ENCODE measurements at places on chromosomes 13 and 19.

GRCh38 chr13:23450340-23451046 is 17.0 kb upstream of the SACS start:
- no peak for DNase-seq

GRCh38 chr13:100254002-100254401 is 165.1 kb downstream of the PCCA start:
- DNase-seq = no peak

DNA sequence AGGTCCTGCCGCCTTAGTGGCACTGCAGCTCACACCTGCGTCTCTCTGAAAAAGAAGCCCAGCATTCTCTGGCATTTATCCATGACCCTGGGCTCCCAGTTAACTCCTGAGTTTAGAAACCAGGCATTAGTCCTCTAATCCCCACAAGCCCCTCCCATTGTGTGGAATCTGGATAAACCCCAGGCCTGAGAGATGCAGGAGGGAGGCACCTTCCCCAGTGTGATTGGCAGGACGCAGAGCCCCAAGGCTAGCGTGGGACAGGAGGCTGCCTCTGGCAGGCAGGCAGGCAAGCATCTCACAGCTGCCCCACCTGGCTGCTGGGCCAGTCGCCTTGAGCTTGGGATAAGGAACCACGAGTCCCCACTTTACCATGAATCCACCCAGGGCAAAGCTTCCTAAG is 11.0 kb upstream of the SERPINE3 start:
- DNase-seq = no peak

DNA sequence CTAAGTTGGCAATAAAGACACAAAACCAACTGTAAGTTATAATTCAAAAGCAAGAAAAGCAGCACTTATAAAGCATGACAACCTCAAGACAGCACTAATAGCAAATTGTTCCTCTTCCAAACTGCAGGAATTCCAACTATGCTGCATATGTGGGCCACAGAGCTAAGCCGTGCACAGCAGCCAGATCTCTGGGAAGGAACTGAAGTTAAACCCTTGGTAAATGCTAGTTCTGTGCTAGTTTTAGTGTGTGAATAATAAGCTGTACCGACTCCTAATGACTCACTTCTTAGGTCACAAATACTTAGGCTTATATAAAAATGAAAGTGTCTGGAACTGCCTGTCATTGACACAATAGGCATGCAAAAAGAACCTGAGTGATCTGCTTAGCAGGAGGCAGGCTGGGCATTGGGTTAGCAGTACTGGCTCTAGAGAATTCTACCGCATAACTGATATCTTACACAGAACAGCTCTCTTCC is 21.2 kb upstream of the GTF3A start:
- peak; percentile 71 for DNase-seq

GRCh38 chr13:27362064-27362751 is 62.2 kb upstream of the GTF3A start:
- DNase-seq = peak; percentile 40

DNA sequence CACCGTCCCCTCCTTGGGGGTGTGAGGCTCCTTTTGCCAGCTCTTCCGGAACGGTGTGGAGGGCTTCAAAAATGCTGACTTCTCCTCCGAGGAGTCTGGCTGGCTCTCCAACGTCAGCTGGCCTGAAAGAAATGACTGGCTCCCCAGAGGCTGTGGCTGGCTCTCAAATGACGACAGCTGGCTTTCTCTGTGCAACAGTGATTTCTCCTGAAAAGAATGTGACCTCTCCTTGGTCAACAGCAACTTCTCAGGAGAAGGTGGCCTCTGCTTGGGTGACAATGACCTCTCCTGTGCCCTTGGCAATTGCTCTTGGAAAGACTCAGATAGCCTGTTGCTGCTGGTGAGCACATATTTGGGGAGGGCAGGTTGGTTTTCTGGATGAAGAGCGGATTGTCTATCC is 29.2 kb downstream of the ONECUT3 start:
- no peak for DNase-seq

DNA sequence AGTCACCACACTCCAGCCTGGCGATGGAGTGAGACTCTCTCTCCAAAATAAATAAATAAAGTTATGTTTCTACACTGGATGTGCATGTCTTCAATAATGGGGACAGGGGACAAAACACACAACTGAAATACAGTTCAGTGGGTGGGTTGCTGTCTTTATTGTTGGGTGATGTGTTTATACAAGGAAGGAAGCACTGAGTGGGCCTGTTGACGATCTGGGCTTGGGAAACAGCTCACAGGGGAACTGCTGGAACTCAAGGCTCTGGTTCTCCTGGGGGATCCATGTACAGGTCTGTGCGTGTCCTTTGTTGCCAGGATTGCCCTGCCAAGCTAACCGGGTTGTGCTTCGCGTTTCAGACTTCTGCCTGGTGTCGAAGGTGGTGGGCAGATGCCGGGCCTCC is 18.9 kb downstream of the SPINT2 start:
- no peak for DNase-seq

GRCh38 chr13:32629313-32629712 is 43.1 kb downstream of the PDS5B start:
- DNase-seq = no peak

DNA sequence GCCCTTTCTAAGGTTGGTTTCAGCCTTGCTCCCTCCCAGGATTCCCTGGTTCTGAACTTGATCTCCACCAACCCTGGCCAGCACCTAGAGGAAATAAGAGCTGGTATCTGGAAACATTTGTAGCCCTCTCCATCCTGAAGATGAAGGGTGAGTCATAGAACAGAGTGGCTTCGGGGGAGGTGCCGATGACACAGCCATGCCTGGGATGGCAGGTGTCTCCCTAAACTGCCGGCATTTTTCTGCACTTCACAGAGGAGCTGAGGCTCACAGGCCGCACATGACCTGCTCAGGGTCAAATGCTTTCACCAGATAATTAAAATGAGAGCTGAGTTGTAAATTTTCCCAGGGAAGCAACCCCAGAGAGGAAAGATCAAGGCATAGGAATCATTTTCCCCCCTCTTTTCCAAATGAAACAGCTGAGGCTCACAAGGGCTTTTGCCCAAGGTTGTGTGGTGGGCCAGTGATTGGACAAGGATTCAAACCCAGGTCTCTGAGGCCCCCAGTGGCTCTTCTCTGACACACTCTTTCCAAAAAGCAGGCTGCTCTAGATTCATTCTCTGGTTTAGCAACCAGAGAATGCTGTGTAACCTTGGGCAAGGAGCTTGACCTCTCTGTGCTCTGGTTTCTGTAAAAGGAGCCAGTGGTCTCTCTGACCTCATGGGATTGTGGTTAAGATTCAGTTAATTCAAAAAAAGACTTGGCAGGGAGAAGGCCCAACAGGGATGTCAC is 1.2 kb upstream of the SLC25A42 start:
- DNase-seq = no peak

- no peak for DNase-seq
Measured at GRCh38 chr13:114151565-114152284, 19.3 kb upstream of the RASA3 start.

- no peak for DNase-seq
Measured at GRCh38 chr19:30312582-30313352, 59.4 kb upstream of the ZNF536 start.

- no peak for DNase-seq
Measured at GRCh38 chr13:107721125-107721869, 494.0 kb downstream of the LIG4 start.

DNA sequence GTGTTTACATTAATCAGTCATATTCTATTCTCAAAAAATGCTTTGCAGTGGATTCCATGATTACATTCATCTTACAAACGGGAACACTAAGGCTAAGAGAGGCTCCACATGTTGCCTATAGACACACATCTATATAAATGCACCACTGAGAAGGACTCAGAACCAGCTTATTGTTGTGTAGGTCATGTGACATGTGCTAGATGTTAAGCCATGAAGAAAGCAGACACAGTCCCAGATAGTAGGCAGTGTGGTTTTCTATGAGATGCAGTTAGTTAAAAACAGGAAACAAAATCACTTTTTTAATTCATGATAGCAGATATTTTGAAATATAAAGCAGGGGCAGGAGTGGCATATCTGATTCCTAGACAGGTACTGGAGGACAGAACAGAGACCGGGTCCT is 10.7 kb downstream of the SIGLEC6 start:
- DNase-seq = no peak

DNA sequence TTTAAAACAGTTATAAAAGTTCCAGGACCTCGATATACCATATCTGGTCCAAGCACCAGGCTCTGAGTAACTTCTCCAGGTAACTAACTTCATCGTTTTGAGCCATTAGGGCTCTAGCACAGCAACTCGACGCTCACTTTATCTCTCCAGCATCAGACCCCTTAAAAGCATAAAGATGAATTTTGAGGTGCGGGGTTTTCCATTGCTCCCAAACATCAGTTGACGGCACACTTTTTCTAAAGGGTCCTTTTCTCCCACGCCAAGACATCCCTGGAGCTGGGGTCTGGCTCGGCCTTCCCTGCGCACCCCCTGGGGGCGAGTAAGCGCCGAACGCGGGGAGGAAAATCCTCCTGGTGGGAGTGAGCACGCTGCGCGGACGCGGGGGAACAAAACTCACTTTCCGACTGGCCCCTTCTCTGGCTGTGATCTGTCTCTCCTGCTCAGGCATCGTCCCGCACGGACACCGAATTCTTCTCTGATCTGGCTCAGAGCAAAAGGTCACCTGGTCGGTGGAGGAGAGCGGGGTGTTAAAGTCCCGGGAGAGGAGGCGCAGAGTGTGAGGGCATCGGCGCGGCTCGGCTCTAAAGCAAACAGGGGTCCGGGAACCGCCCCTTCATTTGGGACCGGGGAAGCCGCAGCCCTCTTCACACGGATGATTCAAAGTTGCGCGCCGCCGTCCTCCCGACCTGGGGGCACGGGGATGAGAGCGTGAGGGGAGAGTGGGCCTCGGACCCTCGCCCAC is at the start of gene ATP7B:
ATP7B (minus strand) TSS at position 561 of the 742 bp plus-strand sequence; CDS start at position 448, 113 bp downstream.
- DNase-seq = no peak

DNA sequence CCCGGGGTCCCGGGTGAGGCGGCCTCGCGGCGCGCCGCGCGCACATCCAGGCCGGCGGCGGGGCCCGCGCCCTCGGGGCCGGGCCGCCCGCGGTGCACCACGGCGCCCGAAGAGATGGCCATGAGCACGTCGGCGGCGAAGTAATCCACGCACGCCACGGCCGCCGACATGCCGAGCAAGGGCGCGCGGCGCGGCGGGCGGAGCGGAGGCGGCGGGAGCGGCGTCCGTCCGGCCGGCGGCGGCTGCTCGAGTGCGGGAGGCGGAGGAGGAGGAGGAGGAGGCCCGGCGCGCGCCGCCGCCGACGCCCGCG is at the start of gene KLF16:
KLF16 (minus strand) TSS at position 252 of the 310 bp plus-strand sequence; CDS start at position 170, 82 bp downstream.
- DNase-seq = no peak

DNA sequence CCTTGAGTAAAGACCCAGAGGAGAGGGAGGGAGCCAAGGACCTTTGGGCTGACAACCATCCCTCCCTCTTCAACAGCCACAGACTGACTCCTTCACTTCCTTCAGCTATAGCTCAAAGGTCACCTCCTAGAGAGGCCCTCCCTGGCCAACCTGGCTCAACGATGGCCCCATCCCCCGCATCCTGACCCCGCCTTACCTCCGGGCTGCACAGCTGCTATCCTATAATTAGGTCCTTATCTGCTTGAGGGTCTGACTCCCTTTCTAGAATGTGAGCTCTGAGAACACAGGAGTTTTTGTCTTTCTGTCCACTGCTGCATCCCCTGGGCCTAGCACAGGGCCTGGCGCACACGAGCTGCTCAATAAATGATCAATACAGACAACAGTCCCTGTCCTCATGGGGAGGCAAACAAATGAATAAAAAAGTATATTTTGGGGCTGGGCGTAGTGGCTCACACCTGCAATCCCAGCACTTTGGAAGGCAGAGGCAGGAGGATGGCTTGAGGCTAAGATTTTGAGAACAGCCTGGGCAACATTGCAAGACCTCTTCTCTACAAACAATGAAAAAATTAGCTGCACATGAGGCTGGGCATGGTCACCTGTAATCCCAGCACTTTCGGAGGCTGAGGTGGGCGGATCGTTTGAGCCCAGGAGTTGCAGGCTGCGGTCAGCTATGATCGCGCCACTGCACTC is 6.6 kb upstream of the LGALS4 start:
- DNase-seq = no peak

DNA sequence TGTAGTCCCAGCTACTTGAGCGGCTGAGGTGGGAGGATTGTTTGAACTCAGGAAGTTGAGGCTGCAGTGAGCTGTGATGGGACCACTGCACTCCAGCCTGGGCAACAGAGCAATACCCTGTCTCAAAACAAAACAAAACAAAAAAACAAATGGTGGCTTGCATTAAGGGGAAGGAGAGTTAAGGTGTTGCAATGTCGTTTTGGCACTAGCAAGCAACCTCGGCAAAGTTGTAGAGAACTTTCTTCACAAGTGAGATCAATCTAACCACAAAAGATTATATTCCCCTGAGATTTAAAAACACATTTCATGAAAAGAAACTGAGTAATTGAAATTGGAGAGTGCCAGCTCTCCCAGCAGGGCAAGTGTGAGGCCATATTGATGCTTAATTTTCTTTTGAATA is 153.7 kb downstream of the KLF5 start:
- DNase-seq = no peak

DNA sequence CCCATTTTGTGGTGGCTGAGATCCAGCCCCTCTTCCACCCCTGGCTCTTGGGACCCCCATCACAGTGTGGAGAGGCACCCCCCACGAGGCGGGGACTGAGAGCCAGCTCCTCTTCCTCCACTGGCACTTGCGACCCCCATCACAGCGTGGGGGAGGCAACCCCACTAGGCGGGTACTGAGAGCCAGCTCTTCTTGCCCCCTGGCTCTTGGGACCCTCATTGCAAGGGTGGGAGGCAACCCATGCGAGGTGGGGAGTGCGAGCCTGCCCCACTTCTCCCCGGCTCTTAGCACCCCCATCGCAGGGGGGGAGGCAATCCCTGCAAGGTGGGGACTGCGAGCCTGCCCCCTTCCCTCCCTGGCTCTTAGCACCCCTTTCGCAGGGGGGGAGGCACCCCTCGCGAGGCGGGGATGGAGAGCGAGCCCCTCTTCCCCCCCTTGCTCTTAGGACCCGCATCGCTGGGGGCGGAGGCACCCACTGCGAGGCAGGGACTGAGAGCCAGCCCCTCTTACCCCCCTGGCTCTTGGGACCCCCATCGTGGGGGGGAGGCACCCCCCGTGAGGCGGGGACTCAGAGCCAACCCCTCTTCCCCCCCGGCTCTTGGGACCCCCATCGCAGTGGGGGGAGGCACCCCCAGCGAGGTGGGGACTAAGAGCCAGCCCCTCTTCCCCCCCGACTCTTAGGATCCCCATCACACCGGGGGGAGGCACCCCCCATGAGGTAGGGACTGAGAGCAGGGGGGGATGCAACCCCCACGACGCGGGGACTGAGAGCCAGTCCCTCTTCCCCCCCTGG is 364.6 kb upstream of the SPRY2 start:
- DNase-seq = no peak

DNA sequence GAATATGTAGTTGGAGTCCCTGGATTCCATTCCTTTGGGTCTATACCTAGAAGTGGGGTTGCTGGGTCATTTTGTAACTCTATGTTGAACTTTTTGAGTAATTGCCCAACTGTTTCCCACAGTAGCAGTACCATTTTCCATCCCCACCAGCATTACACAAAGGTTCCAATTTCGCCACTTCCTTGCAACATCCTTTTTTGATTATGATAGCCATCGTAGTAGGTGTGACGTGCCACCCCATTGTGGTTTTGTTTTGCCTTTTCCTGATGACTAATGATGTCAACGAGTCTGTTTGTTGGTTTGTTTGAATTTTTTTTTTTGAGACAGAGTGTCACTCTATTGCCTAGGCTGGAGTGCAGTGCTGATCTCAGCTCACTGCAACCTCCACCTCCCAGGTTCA is 3.3 kb upstream of the PEX11G start:
- DNase-seq = no peak
